AG10803 (cell line): ENCODE measurements at places on chromosomes 6 and 20.

DNA sequence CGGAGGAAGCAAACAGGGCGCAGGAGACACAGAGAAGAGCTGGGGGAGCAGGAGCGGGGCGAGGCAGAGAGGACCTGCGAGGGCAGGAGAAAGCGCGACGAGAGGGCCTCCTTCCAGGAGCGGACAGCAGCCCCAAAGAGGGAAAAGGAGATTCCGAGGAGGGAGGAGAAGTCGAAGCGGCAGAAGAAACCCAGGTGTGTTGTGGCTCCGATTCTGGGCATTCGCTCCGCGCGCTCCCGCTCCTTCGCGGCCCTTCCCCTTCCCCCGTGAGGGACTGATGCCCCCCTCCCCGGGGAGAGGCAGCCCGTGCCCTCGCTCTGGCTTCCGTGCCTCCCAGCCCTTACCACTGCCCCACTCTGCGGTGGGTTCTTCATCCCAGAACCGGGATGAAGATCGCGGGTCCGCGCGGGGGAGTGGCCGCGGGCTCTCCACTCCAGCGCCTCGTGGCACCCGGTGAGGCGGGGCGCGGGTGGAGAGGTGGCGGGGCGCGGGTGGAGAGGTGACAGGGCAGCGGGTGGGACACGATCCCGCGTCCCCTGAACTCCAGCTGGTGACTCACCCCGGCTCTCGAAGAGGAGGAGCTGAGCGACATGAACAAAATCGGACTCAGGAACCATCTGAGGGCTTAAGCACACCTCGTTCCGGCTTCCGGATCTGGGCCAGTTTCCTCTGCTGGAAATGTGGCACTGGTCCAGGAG is 22.4 kb downstream of the TMC2 start:
- DNase-seq: no peak

- DNase-seq: no peak
These were observed 492.0 kb upstream of the SULF2 start for GRCh38 chr20:48277266-48277665.

DNA sequence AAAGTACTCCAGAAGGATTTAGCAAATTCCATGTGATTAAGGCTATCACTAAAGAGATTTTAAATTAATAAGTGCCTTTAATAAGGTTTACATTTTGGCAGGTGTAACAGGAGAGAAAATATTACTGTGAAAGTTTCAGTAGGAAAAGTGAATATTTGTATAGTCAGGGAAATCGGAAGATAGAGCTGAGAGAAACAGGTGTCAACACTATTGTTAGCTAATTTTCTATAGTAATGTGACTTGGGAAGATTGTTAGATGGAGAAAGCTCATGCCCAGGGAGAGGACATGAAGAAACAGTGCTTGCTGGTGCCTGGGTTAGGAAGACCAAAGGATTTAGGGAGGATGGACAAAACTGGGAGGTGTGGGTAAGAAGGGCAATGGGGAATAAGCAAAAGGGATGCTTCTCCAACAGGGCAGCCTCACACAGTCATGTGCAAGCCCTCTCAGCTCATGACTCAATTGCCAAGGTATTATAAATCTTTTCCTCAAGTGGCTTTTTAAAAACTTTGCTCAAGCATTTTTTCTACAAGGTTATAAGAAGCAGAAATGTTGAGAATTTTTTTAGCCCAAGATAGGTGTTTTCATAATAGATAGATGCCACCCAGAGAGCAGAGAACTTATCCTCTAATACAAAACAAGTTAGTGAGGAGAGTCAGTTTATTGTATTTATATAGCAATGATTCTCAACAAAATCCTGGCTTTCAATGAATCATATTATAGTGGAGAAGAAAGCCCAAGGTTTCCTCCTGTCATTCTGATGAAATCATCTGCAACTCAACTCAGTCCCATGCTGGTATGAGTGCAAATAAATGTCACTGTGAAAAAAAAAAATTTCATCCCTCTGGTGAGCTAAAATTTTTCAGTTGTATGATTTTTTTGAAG is 325.2 kb upstream of the NT5E start:
- DNase-seq: peak; percentile 83

DNA sequence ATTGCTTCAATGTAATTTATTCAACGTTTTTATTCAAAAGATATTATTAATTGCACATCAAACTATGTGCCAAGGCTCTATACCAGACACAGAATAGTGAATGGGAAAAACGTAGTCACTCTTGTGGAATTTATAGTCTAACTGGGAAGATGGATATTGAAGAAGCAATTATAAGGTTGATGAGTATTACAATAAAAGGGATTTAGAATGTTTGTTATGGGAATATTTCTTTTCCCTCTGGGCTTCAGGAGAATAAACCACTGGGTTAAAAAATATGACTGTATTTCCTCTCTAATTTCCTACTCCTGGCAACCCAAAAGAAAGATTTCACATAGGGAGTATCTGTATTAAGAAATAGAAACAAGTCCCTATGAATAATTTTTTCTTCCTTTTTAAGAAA is 25.1 kb upstream of the UTRN start:
- peak; percentile 67 for DNase-seq

DNA sequence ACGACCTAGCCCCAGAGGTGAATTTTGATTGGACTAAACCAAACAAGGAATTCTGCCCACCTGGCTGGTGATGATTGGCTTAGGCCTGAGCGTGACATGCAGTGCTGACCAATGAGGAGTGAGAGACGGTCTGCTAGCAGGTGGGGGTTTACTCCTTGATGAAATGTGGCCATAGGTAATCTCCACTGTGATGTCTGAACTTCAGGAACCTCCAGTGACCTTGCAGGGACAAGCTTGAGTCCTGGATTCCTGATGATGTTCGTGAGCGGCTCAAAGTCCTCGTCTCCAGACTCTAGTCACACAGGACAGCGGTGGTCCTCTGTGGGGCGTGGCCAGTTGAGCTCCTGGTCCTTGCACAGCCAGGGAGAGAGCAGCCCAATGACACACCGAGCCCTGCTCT is 8.4 kb downstream of the VSX1 start:
- no peak for DNase-seq

DNA sequence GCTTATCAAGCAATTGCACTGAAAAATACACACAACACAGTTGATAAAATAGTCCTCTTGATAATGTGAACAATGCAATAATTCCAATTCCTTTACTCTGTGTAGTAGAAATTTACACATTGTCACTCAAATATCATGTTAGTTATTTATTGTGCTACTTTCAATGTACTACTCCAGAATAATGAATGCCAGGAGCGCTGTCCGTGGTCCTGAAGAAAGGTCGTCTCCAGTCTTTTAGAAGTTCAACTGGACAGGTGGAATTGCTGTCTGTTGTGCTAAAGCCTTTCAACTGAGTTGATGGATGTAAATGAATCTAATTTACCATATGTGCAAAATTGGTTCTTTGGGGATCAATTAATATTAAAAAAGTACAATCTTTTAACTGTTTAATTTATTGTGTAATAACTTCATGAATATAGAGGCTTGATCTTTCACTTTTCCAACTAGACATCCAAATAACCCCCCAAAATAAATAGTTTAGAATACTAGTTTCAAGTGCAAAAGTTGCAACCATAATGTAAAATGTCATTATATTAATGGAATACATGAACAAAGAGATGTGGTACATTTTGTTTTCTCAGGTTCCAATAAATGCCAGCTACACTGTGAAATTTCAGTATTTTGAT is 3.2 kb downstream of the GRIK2 start:
- DNase-seq: peak; percentile 40
